ENCODE measurements at places on chromosomes 7 and 10.

DNA sequence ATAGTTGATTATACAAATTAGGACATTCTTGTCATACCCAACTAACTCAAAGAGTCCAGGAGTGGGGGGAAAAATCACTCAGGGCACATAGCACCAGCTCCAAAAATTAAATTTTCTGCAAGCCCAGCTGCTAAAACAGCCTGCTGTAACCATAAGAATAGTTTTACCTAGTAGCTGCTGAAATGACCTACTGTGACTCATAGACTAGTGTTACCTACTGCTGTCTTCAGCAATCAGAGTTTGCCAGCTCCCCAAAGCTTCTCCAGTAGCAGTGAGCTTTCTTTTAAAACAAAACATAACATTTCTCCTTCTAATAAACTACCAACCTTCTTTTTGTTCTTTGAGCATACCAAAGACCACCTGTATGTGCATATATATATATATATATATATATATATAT is 4.2 kb upstream of the ARHGAP12 start:
- no peak for DNase-seq

GRCh38 chr10:26467639-26468038 is 29.5 kb downstream of the APBB1IP start:
- DNase-seq, result no peak

GRCh38 chr10:56135828-56136227 is 225.2 kb downstream of the ZWINT start:
- no peak for DNase-seq

- no peak for DNase-seq
Measured at GRCh38 chr10:24993237-24993958, 22.6 kb downstream of the ENKUR start.

DNA sequence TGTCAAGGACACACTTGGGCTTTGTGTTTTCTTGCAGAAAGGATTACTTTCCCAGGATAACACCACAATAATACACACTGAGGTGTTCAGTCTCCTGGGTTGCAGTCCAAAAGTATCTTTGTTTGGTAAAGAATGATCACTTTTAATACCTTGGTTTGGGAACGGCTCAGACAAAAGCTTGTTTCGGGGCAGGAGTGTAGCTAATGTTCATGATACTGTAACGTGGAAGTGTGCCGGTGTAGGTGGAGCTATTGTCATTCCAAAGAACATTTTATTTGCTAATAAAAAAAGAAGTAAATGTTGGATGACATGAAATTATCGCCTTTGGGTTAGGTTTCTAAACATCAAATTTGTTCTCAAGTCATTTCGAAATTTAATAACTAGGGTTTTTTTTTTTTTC is 1.2 kb downstream of the EIF4H start:
- DNase-seq, result no peak

GRCh38 chr10:49610114-49610457 is at the start of gene SLC18A3:
SLC18A3 (plus strand) TSS chr10:49610310; CDS start chr10:49610741, 431 bp downstream.
- no peak for DNase-seq

DNA sequence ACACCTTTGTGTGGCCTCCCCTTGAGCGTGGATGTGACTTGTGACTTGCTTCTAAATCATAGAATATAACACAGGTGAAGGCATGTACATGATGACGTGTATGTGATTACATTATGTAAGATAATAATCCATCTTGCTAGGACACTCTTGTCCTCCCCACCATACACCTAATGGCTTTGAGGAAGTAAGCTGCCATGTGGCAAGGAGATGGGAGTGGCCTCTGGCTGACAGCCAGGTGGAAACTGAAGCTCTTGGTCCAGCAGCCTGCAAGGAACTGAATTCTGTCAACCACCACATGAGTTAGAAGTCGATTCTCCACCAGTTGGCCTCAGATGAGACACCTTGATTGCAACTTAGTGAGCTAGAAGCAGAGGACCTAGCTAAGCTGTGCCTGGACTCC is 67.4 kb upstream of the ELN start:
- DNase-seq, result no peak

DNA sequence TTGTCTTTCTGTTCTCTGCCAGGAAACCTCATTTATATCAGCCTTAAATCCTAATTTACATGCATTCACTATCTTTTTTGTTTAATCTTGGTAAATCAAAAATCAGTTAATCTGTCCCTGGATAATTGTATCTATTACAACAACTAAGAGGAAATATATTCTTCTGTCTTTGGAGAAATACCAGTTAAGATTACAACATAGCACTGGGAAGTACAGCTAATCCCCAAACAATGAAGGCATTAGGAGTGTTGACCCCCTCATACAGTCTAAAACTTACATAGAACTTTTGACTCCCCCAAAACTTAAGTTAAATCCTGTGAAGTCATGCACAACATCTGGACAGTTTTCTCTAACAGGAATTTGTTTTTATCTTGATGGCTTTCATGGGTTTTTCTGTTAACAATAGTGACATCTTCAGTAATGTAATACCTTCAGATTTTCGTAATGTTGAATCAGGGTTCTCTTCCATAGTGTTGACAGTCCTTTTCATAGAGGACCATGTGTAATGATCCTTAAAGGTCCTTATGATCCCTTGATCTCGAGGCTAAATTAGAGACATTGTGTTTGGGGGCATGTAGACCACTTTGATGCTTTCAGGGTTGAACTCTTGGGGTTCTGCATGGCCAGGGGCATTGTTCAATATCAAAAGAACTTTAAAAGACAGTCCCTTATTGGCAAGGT is 24.1 kb upstream of the ABCC2 start:
- peak; percentile 17 for DNase-seq

DNA sequence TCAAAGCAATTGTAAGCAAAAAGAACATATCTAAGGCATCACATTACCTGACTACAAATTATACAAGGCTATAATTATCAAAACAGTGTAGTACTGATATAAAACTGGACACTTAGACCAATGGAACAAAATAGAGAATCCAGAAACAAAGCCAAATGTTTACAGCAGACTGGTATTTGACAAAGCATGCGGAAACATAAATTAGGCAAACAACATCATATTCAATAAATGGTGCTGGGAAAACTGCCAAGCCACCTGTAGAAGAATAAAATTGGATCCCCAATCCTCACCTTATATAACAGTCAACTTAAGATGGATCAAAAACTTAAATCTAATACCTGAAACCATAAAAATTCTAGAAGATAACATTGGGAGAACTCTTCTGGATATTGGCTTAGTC is 240.8 kb upstream of the POM121L12 start:
- DNase-seq, result no peak

DNA sequence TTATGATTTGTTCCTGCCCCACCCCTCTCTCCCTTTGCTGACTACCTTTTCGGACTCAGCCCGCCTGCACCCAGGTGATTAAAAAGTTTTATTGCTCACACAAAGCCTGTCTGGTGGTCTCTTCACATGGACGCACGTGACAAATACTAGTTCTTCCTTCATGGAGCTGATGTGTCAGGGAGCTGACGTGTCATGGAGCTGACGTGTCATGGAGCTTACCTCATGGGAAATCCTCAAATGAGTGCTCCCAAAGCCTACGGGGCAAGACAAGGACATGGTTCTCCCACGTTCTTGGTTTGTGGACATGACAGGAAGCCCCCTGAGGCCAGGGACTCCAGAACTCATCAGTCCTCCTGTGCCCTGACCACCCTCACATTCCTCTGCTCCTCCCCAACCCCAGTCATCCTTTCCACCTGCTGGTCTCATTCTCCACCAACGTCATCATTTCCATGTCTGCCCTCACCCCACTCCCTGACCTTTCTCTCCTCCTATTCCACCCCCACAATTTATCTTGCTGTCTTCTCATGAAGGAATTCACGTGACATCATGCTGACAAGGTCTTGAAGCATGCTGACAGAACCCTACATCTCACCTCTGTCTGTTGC is 261.3 kb downstream of the TCERG1L start:
- DNase-seq, result no peak

GRCh38 chr10:118272767-118273166 is 69.4 kb downstream of the FAM204A start:
- no peak for DNase-seq

- DNase-seq, result no peak
Measured at GRCh38 chr10:15158448-15158847, 10.0 kb downstream of the NMT2 start.

All from fibroblast of skin of abdomen (primary cell).